ENCODE measurements at places on chromosomes 7 and 10.

DNA sequence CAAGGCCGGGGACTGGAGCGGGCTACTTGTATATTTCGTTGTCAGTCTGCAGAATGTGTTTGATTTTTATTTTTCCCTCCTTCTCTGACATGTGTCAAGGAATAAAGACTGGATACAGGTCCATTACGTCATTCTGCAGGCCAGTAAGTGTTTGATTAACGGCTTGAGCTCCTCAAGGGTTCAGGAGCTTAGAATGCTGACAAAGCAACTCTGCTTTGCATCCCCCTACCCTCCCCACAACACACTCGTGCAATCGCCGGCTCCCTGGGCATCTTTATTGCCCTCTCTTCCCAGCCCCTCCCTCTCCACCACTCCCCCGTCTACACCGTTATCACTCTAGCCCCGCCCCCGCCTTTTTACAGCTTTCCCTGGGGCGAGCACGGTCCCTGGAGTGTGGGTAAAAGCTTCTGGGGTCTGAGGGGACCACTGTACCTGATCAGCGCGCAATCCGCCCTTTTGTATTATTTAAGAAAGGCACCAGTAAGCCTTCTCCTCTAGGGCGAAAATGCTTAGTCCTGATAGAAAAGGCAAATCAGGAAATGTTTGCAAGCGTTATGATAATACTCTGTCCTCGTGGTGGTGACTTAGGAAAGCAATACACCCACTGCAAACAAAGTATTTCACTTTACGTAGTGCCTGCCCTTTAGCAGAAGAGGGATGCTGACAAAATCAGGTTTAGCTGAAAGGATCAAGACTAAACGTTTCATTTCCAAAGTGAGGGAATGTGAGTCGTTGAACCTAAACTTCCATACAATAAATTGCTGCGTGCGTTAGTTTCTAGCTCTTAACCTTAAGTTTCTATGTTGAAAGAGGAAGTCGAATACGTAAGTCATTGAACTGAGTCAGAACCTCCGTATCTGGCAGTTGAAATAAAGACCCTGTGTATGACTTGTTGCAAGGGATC is 1.4 kb upstream of the CREB5 start:
- peak; percentile 92 for DNase-seq

DNA sequence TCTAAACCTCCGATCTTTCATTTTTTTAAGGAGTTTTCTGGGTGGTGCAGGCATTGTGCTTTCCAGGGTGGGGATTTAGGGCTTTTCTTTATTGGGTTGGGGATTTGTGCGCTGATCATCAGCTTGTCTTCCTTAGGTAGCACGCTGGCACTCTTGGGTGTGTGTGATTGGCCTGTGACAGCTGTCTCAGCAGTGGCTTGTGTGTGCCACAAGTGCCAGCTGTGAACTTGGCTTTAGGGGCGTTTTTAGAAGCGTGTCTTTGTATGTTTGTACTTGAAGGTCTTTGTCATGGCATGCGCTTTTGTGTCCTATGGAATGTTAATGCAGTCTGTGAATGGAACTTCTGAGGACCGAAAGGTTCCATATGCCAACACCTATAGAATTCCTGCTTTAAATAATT is 788 bp downstream of the AKAP9 start:
- peak; percentile 30 for DNase-seq

- no peak for DNase-seq
Measured at GRCh38 chr10:73935895-73936294, 25.0 kb downstream of the PLAU start.

DNA sequence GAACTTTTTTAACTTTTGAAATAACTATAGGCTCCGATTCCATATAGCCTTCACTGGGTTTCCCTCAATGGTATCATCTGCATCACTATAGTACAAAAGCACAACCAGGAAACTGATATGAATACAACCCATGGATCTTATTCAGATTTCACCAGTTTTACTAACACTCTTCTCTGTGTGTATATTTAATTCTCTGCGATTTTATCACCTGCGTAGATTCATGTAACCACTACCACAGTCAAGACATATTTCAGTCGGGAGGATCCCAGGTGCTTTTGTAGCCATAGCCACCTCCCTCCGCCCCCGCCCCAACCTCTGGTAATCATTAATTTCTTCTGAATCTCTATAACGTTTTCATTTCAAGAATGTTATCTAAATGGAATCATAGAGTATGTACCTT is 82.8 kb upstream of the C7orf33 start:
- DNase-seq = no peak

DNA sequence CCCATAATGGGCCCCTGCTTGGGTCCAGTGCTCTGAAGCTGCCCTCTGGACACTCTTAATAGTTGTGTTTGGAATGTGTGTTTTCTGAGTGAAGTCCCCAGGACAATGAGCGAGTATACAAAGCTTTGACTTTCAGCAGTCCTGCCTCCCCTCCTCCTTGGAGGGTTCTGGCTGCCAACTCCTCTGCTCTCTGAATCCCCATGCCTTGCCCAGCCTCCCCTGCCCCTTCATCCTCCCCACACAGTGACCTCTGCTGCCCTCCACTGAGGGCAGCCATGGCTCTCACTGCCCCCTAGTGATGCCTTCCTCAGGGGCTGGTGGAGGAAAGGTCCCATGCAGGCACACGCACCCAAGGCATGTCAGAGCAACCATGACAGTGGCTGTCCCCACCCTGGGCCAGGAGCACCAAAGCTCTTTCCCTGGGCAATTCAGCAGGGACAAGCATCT is 40.9 kb downstream of the FRMPD2 start:
- no peak for DNase-seq

DNA sequence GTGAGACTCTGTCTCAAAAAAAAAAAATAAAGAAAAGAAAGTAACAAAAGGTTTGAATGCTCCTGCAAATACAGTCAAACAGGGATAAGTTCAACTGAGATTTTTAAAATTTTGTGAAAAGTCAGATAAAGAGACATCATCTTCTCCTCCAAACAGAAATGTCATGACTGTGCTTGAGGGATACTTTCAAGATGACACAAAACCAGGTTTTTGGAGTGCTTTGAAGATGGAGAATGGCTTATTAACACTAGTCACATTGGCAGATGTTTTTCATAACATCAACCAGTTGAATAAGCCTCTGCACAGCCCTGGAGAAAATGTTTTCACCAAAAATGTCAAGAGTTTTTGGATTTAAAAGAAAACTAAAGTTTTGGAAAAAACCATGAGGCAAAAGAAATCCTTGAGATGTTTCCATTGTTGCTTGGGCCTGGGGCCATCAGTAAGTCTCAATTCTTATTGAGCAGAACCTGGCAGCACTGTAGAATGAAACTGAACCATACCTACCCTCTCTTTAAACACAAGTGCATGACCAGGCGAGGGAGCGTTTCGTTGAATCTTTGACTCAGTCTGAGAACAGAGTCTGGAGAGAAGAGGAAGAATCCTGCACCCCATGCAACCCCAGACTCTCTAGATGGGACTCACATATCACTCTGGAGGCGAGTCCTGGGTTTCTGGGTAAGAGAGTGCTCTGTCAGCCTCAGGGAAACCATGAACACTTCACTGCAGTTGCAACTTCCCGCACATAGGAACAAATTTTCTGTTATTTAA is 37.4 kb upstream of the PRKCQ start:
- no peak for DNase-seq

DNA sequence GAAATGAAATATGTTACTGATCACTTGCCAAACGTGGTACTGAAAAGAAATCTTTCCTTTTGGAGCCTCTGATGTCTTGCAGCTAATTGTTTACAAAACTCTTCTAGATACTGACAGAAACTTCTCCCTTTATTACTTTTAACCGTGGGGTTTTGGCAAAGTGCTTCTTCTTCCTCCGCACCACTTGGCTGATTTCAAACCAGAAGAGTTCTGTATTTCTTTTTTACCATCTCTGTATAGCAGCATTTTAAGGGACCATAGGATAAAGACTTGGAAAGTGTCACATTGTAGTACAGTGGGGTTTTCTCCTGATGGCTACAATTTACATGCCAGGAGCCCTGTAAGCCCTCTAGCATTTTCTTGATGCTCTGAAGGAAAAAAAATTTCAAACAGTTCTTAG is 21.9 kb upstream of the CREB5 start:
- DNase-seq = no peak

- peak; percentile 32 for DNase-seq
Measured at GRCh38 chr10:77165445-77166208, 472.0 kb downstream of the KCNMA1 start.

GRCh38 chr10:70374775-70375614 is 7.4 kb downstream of the LRRC20 start:
- DNase-seq = no peak

- DNase-seq = no peak
Measured at GRCh38 chr7:24728121-24728500, 29.2 kb downstream of the GSDME start.

DNA sequence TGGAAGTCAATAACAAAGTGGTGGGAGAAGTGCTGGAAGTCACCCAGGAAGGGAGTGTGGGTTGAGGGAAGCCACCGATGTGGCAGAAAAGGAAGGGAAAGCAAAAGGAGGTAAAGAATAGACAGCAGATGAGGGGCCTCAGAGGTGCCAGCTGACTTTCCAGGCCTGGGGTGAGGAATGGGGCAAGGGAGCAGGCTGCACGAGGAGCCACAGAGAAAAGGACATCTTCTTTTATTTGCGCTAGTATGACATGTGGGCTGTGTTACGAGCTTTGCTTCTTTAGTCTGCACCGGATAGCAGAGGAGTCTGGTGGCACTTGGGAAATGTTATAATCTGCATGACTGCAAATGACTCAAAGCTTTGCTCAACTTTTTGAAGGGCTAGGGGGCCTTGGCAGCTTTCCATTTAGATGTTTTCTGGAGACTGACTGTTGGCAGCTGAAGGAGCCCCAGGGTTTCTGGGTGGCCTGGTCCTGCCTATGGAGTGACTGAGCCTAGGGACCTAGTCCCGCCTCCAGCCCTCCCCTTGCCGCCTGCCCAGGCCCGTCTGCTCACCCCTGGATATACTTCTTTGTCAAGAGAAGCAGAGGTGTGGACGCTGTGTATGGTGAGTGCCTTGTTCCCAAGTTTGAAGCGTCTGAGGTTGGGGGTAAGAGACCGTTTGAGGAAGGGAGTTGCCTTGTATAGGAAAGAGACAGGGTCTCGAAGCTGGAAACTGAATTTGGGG is 5.1 kb downstream of the PRXL2A start:
- peak; percentile 88 for DNase-seq

- DNase-seq = no peak
Measured at GRCh38 chr10:60576130-60577069, 186.7 kb upstream of the ANK3 start.

- DNase-seq = peak; percentile 52
Measured at GRCh38 chr7:17307000-17307399, 8.5 kb downstream of the AHR start.

GRCh38 chr7:420142-421093 is 99.2 kb downstream of the PDGFA start:
- DNase-seq = no peak

DNA sequence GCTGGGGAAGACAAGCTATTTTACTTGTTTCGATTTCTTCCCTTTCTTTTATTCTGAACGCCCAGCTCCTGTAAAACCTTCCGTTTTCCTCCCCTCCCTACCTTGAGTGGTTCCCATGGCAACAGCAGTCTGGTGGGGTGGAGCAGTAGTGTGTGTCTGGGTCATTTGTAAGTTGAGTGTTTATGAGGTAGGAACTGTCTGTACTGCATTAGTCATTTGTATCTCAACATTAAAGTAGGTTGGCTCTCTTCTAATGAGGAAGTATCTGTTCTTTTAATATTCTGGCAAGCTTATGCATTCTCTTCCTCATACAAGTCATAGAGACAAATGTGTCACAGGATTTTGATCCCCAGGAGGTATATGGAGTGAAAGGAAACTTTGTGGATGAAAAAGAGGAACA is 85.3 kb upstream of the CCDC6 start:
- DNase-seq = peak; percentile 88

- DNase-seq = no peak
Measured at GRCh38 chr7:70696201-70696754, 435.7 kb upstream of the GALNT17 start.

- DNase-seq = peak; percentile 26
Measured at GRCh38 chr10:4279655-4280054, 494.6 kb upstream of the KLF6 start.

DNA sequence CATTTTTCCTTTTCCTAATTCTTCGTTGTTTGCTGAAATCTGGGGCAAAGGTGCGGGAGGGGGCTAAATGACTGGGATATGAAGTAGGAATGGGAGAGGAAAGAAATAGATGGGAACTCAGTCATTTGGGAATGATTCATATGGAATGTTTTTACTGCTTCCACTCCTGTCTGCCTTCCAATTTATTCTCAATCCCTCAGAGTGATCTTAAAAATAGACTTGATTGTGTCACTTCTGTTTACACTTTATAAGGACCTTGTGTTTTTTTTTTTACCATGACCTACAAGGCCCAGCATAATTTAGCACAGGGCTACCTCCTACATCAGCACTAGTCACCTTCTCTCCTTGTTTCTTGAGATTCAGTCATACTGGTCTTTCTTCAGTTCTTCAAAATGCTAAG is 97.9 kb downstream of the PTEN start:
- DNase-seq = no peak

DNA sequence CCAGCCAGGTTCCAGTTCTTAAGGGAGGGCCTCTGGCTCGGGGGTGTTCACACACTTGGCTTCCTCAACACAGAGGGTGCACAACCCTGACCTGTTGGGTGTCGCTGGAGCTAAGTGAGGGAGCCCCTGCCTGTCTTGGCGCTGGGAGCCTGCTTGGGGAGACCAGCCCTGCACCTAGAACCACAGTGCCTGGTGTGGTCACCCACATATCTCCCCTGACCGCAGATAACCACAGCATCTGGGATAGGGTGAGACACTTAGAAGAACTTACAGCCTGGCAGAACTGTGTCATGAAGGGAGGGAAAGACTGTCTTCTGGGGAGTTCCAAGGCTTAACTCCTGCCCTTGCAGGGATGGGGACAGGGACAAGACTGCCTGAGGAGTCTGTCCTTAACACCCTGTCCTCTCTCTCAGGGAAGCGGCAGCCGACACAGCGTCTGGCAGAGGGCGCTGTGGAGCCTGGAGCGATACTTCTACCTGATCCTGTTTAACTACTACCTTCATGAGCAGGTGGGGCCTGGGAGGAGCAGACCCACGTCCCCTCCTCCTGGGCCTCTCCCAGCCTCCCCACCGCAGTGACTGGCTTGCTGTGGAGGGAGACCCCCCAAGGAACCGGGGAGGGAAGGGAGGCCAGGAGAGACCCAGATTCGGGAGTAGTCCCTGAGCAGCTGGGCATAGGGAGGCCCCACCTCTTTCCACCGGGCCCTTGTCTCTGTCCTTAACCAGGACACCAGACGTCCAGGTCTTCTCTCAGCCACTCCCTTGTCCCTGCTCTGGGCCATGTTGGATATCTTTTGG is 59.0 kb downstream of the PALD1 start:
- no peak for DNase-seq

- peak; percentile 22 for DNase-seq
Measured at GRCh38 chr10:119132521-119133345, 28.8 kb downstream of the DENND10 start.

- DNase-seq = peak; percentile 21
Measured at GRCh38 chr7:17038160-17038782, 156.5 kb upstream of the AGR3 start.

DNA sequence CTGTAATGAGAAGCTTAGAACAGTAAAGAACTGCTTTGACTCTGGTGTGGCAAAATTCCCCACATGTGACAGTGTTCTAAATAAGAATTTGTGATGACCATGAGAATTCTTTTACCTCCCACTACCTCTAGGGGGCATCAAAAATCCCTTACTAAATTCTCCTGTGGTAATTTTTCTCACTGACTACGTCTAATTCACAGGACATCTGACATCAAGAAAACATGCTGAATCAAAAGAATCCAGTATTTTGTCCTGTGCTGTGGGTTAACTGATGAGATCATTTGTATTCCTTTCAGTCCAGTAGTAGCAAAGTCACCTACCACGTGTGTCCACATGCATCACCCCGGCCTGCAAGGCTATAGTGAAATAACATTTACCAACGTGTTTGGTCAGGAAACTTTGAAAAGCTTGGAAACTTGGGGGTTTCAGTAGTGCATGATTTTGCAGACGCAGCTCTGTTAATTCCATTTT is 103.8 kb downstream of the ATE1 start:
- peak; percentile 44 for DNase-seq

All from inflammatory macrophage treated with lipopolysaccharide for 4 hours (primary cell).